ENCODE measurements at places on chromosomes 3 and 15. TPM values are rescaled to one million over a fixed set of nuclear protein-coding genes. Genes with fewer than 3 reads are reported as not detected.

The SLC6A20 gene
- 0.27 TPM for total RNA-seq

The TMEM42 gene
- 20.1 TPM for total RNA-seq

- DNase-seq, result no peak
These were observed 176.1 kb upstream of the CDIN1 start for GRCh38 chr15:36403351-36403750.

DNA sequence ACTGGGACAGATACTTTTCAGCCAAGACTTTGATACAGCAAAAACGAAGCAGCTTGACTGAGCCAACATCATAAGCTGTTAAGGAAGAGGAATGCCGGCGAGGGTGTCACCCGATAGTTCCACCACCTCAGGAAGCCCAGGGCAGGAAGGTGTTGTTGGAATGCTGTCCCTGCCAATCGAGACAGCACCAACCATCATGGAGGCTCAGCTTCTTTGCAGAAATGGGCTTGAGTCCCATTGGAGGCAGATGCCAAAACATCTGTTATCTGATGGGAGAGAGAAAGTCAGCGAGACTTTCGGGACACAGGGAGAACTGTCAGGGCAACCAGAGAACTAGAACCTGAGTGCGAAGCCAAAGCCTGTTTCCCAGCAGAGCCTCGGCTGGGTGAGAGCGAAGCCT, 50.7 kb downstream of the CA12 start:
- no peak for DNase-seq

DNA sequence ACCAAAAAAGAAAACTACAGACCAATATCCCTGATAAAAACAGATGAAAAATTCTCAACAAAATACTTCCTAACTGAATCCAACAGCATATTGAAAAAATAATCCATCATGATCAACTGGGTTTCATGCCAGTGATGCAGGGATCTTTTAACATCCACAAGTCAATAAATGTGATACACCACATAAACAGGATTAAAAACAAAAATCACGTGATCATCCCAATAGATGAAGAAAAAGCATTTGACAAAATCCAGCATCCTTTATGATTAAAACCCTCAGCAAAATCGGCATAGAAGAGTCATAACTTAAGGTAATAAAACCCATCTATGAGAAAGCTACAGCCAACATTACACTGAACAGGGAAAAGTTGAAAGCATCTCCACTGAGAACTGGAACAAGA, 107.5 kb downstream of the DCLK3 start:
- no peak for DNase-seq

The IQCH gene
- 1.9 TPM for total RNA-seq

DNA sequence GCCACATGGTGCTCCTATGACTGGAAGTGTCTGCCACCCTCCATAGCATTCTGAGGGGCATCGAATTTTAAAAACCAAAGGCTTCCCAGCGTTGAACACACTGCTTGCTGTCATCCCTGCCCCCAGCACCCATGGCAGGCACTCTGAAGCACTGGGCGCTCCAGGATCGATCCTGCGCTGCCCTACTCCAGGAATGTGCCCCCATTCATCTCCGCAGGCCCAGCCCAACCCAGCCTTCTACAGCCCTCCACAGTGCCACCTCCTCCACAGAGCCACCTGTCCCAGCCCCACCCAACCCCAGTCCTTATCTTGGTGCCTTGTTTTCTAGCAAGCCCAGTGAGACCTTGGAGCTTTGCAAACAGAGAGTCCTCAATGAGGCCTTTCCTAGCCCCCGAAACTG, 52.2 kb downstream of the WNT7A start:
- no peak for DNase-seq

The GNAT1 gene
- total RNA-seq, result 0.13 TPM

- no peak for DNase-seq
These were observed 851.0 kb downstream of the DIPK2A start for GRCh38 chr3:144822671-144823070.

- DNase-seq, result no peak
These were observed 110.2 kb upstream of the ASB14 start for GRCh38 chr3:57402675-57403074.

GRCh38 chr3:10023587-10024310, 2.5 kb upstream of the FANCD2 start:
- DNase-seq, result no peak

DNA sequence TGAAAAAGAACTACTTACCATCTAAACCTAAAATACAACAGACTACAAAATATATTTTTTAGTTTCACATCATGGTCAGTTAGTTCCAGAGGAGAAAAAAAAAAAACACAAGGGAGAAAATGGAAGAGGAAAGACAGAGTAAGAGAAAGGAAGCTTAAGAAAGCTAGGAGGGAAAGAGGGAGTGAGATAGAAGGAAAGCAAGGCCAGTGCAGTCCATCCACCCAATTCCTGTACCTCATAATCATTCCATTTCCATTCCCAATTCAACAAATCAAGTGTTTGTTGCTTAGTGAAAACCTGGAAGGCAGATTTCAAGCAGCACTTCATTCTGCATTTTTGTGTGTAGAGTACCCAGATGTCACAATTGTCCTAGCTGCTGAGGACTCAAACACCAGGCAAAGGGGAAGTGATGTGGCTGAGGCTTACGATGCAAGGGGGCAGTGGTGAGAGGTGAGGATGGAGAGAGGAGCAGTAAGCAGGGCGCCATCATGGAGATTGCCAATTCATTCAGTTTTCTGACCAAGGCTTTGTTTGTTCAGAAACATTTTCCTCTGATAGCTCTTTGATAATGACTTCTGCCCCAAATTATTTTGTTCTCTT, 83.6 kb upstream of the GSK3B start:
- DNase-seq, result no peak

DNA sequence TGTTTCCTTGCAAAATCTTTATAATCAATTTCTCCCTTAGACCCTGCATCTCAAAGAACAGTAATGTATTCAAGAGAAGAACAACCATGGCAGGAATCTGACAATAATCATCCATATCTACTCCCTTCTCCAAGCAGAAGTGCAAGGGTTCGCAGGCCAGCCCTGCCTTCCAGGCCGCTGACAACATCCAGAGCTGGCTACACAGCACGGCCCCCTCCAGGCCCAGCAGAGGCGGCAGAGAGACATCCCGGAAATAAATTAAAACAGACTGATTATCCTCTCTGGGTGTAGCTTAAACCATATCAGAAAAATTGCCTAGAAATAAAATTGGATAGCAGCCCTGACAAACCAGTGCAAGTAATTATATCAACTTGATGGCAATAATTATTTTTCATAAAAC, 223.3 kb downstream of the FAM43A start:
- DNase-seq, result no peak

- no peak for DNase-seq
These were observed 47.7 kb downstream of the WNT7A start for GRCh38 chr3:13832130-13832529.

GRCh38 chr3:74129056-74129455, 485.4 kb downstream of the CNTN3 start:
- DNase-seq, result no peak

DNA sequence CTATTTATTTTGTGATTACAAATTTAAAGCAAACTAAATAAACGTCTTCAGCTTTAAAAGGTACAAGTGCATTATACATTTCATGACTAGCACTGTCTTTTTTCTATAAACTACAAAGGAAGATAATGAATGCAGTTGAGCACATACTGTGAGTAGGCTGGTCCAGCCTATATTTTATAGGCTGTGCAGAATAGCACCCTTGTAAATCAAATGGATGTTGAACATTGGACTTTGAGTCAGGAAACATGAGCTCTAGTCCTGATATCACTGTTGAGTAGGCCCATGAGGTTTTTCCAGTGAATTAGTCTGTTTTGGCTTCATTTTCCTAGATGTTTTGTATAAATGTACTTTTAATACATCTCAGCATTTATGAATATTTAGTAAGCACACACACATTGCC, 447.3 kb upstream of the KCNMB2 start:
- DNase-seq, result no peak

DNA sequence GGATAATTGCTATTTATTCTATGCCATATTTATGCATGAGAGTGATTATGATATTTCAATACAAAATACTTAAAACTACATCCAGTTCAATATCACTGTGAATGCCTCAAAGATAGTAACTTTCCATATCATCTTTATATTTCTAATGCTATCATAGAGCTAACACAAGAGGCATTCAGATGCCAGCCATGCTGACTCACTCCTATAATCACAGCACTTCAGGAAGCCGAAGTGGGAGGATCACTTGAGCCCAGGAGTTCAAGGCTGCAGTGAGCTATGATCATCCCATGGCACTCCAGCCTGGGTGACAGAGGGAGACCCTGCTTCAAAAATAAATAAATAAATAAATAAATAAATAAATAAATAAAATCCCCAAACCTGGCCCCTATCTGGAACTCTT, 498.7 kb downstream of the EPHA3 start:
- DNase-seq, result no peak

- no peak for DNase-seq
These were observed 787.3 kb downstream of the EDEM1 start for GRCh38 chr3:5974630-5975322.

The FANCD2OS gene
- total RNA-seq, result not detected

The LTK gene
- 0.27 TPM for total RNA-seq

GRCh38 chr3:13159890-13160289, 86.7 kb upstream of the IQSEC1 start:
- no peak for DNase-seq

The RHO gene
- not detected for total RNA-seq

DNA sequence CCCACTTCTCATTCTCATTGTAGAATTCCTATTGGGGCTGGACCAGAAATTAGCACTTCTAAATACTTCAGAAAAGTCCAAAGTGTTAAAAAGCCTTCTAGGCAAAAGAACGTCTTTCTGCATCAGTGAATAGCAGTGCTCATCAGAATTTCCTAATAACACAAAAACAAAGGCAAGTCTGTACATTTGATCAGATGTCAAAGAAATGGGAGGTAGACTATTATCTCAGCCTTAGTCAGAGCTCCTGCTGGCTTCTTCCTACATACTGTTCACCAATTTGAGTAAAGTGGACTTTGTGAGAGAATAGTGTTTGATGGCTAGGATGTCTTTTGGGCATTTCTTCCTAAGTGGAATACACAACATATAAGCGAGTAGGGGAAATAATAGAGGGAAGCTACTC, 48.7 kb downstream of the FOXB1 start:
- no peak for DNase-seq

The ZBTB20 gene
- 1.5 TPM for total RNA-seq

- peak; percentile 10 for DNase-seq
These were observed 791.6 kb upstream of the ARRDC4 start for GRCh38 chr15:97168704-97169475.

DNA sequence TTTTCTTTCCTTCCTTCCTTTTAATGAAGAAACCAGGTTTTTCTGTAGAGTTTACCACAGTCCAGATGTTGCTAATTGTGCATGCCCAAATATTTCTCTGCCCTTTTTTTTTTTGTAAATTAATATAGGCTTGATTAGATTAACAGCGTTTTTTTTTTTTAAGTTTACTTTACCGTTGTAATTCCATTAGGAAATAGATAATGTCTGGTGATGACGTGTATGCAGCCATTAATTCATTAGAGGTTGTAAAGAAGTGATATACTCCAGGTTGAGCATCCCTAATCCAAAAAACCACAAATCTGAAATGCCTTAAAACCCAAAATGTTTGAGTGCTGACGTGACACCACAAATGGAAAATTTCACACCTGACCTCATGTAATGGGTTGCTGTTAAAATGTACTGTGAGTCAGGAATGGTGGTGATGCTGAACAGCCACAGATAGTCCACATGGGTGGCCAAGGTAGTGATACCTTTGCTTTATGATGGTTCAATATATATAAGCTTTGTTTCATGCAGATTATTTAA, 43.2 kb downstream of the KNL1 start:
- no peak for DNase-seq

- DNase-seq, result no peak
These were observed 126.8 kb upstream of the RASGRP1 start for GRCh38 chr15:38691377-38691776.

DNA sequence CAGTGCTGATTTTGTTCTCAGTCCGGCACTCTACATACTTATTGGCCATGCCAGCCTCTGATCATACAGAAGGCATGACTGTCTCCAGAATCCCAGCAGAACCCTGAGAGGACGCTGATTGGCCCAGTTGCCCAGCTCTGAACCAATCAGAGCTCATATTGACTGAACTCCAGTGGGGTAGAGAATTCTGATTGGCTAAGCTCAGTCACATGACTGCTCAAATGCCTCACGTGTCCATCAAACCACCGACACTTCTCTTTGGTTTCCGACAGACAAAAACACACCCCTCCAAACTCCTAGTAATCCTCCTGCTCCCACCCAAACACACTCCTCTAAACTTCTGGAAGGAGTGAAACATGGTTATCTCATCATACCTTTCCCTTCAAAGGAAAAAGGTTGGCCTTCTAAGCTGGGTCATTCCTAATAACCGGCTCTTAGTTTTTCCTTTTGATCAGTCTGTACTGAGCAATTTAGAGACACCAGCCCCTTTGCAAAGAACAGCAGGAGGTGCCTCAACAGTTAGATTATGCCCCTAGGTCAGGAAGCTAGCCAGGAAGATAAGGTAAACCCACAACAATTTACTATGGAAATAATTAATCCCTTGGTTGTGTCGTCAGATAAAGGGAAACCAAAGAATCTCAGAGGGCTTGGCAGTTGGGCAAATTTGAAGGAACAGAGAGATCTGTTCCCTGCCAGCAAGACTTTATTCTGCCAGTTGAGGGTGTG, 187.8 kb downstream of the TLE3 start:
- no peak for DNase-seq

DNA sequence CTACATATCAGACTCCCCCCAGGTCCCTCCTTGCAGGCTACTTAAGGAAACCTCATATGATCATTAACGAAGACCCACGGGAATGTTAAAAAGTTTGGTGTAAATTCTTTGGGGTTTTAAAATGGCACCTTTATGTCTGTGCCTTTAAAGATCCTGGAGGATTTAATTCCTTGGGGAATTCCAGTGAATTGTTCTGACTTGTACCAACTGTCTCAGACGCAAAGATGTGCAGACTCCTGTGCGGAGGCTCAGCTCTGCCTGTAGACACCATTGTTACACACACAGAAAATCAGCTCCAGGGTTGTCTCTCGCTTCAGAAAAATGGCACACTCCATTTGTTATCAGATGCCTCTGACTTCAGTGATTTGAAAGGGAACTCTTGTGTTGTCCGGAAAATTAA, 414.4 kb upstream of the CFAP20DC start:
- DNase-seq, result no peak

GRCh38 chr15:80386151-80386550, 18.0 kb upstream of the ARNT2 start:
- DNase-seq, result no peak

DNA sequence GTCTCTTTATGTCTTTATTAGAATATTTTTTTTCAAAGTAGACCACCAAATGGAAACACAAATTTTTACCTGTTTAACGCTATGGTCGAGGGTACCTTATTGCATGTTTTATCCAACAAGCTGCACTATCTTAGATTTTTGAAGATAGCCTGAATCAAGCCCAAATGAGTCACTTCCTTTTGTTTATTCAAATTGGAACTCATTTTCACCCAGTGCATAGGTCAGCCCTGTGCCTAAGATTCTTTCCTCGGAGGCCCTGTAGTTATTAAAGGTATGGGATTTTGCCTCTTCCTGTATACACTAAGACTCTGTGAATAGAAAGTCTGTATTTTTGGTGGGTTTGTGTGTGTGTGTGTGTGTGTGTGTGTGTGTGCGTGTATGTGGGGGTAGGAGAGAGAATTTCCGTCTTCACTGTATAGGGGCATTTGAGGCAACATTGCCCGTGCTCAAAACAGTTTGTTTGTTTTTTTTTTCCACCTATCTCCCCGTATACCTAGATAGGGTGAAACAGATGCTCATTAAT, 358.0 kb upstream of the CADM2 start:
- DNase-seq, result no peak
